ENCODE measurements at places on chromosomes 7 and 10. TPM values are rescaled to one million over a fixed set of nuclear protein-coding genes. Genes with fewer than 3 reads are reported as not detected.
A peak's percentile ranks its signal among the peaks of the same experiment; 100 is the strongest.

GRCh38 chr7:71019706-71020105 lies 112.2 kb upstream of the GALNT17 start:
- no peak for DNase-seq

GRCh38 chr7:121515229-121515628 lies 119.1 kb upstream of the FAM3C start:
- no peak for DNase-seq

DNA sequence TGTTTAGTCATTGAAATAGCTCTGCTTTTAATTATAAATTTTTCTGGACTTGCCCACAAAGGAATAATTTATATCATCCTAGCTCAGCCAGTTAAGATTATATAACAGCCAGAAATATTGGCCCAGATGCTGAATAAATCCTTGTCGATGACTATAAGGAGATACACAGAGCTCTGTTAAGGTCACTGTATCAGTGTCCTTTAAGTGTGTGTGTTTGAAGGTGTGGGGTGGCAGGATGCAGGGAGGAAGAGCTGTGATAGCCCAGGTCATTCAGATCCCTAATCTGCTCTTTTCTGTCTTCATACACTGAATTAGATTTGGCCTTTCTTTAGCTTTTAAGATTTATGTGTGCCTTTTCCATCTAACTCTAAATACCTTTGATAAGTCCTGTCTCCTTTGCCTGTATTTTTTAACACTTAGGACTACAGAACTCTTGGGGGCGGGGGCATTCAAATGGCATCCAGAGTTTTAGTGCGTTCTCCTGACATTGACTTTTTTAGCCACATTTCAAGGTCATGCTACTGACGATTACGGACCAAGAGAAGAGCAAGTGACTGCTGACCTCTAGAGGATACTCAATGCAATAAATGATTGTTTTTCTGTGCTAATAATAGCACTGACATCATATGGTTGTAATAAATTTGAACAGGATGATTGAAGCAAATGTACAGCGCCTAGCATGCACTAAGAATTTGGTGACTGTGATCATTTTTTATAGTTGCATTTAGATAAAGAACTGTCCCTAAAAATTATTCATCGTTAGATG lies 172.3 kb downstream of the CACNB2 start:
- DNase-seq: peak; percentile 64

Gene MKI67
- 7.5 TPM for polyA plus RNA-seq

Gene WNT16
- polyA plus RNA-seq: 0.10 TPM

DNA sequence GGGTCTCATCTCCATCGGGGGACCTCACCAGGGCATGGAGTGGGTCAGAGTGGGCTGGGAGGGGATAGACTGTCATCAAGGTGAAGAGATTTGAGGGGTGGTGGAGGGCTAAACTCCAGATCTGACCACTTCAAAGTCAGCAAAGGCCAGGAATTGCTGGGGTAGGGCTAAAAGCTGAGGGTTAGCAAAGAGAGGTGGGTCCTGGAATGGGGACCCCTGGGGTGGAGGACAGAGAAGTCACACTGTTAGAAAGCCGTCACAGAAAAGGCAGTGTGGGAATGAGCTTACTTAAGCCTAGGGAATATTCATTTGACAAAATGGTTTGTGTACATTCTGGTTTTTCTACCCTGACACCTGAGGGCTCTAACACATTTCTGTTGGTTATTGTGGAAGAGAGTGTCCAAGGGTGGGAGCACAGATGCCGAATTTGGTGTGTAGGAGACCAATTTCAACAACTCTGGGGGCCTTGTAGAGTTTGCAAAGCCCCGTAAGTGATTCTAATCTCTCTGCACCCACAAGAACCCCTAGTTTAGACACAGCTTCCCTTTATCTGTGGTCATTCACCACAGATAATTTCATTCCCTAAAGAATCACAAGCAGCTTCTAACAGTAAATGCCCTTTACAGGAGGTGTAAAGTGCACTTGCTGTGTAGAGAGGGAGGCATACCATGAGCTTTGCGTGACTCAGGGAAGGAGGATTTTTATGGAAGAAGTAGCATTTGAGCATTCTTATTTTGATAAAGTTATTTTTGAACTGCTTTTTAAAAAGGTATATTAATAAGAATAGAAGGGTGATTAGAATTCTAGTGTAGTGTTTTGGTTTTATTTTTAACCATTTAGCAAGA lies 6.4 kb downstream of the FBH1 start:
- DNase-seq: no peak

GRCh38 chr7:118590107-118590506 lies 365.6 kb downstream of the ANKRD7 start:
- DNase-seq: no peak

Gene CPA5
- polyA plus RNA-seq: 1.3 TPM

GRCh38 chr10:74213571-74214162 lies 62.6 kb downstream of the ADK start:
- peak; percentile 65 for DNase-seq

- DNase-seq: peak; percentile 47
Measured at GRCh38 chr7:88344956-88345832, 38.5 kb upstream of the STEAP4 start.

DNA sequence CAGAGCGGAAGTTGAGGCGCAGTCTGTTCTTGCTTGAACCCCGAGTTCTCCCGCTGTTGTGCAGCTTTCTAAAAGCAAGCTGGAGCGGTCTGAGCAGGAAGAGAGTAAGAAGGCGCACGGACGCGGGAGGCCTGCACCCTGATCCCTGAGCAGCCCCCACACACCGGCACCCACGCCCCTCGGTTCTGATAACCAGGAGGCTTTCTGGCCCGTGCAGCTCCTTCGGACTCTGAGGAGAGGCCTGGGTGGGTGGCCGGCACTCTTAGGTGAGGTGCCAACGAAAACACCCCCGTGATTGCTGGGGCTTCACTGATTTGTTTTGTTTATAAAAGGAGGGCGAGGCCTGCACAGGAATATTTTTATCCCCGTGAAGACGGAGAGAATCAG lies 28.9 kb downstream of the AMZ1 start:
- DNase-seq: no peak

Gene NUDCD3
- 83.1 TPM for polyA plus RNA-seq

DNA sequence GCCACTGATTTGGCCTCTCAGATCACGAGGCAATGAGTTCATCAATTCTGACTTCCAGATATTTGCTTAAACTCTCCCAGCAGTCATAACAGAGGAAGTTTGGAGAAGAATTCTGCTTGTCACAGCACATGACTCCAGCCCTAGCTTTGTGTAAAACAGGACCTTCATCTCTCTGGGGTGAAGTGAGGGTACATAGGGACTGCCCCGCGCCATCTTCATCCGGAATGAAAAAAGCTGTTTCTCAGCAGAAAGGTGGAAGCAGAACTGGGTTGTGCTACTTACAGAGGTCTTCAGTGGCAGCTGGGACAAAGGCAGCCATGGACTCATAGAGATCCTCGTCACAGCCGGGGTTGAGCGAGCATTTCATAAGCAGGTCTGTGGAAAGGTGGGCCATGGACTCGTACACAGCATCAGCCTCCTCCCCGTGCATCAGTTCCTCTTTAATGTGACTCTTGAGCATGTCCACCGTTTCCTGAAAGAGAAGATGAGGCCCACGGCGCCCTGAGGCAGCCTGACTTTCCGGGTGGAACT lies 58.4 kb upstream of the TM9SF3 start:
- DNase-seq: no peak

Gene PNLIPRP3
- not detected for polyA plus RNA-seq

DNA sequence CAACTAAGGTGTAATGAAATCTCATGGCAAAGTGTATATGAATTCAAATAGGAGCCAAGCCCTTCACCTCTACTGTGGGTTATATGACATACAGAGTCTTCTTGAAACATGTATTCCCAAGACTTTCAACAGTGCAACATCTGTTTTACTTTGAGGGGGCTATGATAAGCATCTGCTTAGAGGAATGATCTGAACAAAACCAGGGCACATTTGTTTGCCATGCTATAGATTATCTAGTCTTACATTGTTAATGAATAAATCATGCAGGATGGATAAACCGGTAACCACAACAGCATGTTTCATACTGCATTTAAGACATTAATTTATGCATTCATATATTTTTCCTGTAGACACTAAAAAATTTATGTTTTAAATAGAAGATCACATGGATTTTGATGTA lies 1021.9 kb downstream of the LRMDA start:
- peak; percentile 28 for DNase-seq

- DNase-seq: no peak
Measured at GRCh38 chr10:58573144-58573543, 60.5 kb downstream of the BICC1 start.

DNA sequence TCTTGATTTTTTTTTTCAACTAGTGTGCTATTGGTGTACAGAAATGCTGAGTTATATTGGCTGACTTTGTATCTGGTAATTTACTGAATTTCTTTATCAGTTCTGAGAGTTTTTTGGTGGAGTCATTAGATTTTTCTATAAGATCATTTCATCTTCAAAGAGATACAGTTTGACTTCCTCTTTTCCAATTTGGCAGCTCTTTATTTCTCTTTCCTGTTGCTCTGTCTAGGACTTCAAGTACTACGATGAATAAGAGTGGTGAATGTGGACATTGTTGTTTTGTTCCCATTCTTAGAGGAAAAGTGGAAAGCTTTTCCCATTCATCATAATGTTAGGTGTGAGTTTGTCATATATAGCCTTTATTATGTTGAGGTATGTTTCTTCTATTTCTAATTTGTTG lies 50.2 kb downstream of the LOXL4 start:
- no peak for DNase-seq

Gene LIPN
- polyA plus RNA-seq: not detected

Gene PAOX
- 6.2 TPM for polyA plus RNA-seq

DNA sequence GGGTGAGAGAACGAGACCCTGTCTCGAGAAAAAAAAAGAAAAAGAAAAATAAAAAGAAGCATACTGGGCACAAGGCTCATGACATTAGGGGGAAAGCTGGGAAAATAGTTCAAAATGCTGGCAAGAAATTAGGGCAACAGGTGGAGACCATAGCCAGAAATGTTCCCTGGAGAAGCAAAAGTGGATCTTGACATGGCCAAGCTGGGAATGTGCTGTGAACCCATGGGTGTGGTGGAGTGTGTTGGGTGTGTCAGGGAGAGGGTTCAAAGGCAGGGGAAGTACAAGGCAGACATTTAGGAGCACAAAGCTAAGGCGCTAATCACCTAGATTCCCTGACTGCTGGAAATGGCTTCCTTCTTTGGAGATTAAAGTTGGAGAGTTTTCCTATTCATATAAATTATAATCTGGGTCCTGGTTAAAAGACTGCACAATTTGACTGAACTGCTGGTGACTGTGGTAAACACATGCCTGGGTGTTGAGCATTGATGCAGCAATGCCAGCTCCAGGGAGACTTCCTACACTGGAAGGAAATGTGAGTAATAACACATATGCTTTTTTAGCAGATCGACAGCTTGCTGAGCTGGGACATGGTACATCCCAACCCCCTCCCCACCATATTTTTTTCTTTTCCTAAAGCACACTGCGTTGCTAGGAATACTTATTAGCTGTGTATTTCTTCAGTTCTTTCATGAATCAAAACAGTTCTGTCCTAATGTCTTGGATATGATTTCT lies 70.1 kb upstream of the ARHGAP21 start:
- no peak for DNase-seq
